ENCODE measurements at places on chromosomes 3 and 15. TPM values are rescaled to one million over a fixed set of nuclear protein-coding genes. Genes with fewer than 3 reads are reported as not detected.

- DNase-seq: no peak
These were observed 48.3 kb downstream of the PARP14 start for GRCh38 chr3:122728756-122729514.

DNA sequence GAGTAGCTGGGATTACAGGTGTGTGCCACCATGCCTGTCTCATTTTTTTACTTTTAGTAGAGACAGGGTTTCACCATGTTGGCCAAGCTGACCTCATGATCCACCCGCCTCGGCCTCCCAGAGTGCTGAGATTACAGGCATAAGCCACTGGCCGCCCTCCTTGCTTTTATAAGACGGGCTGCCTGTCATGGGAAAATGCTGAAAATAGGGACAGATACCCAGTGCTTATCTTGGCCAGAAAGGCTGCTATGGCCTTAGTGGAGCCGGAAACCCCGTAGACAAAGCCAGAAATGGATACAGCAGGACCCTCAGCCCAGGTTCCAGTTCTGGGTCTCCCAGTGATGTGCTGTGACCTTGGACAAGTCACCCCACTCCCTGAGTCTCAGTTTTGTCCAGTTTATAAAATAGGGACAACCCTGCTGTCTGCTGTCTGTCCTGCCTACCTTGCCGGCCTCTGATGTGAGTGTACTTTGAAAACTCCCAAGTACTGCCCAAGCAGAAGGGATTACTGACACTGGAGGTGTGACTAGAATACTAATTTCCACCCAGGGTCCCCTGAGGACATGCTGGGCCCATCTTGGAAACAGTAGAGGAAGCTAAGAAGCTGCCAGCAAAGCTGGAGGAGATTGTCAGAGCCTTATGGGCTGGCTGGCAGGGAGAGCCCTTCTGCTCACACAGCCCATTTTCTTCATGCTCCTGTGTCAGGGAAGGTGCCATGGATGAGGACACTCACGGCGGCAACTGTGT is 59.6 kb downstream of the BDH1 start:
- DNase-seq: no peak

DNA sequence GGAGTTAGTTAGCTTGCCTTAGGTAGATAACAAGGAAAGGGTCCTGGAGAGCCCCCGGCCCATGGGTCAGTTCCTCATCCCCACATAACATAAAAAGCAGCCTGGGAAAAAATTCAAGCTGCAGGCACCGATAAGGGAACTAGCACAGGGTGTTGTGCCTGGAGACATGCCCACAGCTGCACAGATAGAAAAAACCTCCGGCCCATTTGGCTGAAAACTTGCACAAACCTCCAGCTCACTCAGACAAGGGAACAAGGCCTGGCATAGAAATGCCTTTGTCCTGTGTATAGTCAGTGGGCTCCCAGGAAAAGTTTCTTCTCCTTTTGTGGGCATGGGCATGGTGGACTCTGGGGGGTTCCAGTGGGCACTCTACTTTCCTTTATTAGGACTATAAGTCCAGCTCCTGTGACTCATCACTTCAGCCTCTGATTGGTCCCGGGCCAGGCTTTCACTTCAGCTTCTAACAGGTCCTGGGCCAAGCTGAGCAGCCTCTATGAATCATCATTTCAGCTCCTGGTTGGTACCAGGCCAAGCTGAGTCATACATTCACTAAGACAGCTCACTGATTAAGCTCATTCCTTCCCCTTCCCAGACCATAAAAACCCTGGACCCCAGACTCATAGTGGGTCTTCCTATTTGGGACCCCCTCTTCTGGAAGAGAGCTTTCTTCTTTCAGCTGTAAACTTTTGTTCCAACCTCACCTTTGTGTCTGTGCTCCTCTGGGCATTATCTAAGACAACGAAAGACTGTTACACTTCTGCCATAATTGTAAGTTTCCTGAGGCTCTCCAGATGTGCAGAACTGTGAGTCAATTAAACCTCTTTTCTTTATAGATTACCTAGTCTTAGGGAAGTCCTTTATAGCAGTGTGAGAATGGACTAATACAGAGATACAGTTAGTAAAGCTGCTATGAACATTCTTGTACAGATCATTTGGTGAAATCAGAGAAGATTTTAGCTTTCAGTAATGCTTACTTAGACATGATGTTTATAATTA is 348.0 kb upstream of the DPPA4 start:
- peak; percentile 91 for DNase-seq

DNA sequence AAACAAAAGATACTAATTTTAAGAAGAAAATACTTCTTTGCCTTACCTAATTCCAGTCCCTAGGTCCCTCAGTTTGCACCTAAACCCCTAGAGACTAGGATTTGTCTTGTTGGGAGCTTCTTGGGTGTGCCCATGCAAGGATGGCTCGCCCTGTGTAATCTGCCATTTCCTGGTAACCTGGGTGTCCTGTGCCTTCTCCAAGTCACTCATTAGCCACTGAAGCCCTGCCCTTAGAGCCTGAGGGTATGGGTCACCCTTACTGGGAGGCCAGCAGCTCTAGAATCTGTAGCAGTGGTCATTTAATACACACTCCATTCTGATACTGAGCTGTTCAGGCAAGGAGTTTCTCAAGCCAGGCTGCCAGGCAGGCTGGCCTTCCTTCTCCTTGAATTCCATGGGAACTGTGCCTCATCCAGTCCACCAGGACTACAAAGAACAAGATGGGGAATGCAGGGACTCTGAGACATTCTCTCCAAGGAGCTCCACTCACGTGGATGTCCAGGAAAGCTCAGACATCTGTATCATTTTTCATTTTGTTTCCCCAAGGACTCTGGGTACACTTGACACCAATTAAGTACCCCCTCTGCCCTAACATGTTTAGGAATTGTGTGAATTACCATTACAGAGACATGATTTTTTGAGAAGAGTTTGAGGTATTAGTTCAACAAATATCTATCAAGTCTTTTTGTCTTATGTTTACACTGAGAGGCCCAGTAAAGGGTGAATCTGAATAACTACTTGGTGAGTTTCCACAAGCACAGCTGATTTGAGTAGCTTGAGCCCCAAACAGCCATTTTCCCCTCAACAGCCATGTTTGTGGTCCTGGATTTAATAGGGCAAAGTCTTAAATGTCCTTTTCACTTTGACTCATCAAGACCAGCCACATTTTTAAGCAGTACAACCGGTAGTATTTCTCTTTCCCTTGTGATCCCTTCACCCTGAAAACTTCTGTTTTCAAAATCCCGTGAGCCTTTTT is 52.6 kb downstream of the ARNT2 start:
- peak; percentile 66 for DNase-seq

GRCh38 chr3:53154881-53155285 is 6.1 kb upstream of the PRKCD start:
- no peak for DNase-seq

DNA sequence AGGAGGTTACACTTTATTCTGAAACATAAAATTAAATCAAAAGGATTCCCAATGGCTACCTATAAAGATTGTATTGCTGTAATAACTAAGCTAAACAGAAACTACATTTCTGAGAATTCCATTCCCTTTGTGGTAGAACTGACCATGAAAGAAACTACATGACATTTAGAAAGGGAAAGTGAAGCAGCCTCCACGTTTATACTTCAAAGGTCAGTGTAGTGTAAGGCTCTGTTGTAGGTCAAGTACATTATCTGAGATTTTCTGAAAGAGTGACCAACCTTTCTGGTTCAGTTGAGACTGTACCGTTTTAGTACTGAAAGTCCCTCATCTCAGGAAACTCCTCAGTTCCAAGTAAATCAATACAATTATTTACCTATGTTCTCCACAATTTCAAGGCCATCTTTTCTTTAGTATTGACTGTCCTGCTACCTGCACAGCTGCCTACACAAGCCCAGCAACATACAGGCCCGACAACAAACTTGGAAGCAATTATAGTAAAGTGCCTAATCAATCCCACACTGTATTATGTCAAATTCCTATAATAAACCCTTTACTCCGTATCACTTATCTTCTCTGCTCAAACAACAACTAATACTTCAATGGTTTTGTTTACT is 343.0 kb downstream of the PLOD2 start:
- DNase-seq: no peak

DNA sequence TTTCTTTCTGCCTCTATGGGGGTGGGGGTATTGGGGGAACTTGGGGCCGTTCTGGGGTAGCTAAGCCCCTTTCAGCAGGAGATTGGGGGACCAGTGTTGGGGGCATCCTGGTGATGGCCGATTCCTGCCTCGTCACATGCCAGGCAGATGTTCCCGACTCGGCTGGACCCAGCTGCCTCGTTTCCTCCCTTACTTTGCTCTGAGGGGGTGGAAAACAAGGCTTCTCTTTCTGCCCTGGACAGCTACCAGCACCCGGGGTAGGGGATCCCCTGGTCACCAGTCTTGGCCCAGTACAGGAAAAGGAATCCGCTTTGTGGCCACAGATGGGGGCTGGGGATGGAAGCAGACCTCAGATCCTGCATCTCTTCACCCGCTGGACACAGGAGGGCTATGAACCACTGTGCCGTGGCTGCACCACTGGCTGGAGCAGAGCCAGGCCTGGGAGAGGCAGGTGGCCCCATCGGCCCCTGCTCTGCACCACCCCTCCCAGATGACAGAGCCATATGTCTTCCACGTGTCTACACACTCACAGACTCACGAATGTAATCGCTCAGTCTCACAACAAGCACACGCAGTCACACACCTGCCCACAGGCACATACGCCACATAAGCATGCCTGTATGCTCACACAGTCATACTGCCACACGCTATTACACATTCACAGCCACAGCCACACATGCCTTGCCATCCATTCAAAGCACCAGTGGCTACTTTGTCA is 12.4 kb downstream of the SNX33 start:
- no peak for DNase-seq

DNA sequence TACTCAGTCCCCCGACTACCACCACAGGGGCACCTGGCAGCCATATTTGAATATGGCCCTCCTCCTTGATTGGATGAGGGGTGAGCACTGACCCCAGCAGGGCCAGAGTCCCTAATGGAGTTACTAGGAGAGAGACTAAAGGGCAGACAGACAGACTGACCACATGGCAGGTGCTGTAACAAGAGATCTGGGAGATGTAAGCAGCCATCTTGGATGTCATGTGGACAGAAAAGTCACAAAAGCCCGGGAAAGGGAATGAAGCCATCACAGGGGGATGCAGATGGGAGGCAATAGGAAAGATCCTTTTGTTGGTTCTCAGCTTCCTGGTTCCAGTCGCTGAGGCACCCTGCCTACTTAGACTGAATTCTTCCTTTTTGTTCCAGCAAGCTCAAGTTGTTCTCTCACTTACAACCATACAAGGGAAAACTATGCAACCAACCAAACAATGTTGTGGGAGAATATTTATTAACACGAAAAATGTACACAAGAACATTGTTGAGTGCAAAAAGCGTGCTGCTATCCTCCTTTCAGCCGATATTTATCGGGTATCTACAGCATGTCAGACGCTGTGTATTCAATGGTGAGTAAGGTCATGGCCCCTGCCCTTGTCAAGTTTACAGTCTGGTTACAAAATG is 511.6 kb upstream of the PROK2 start:
- DNase-seq: peak; percentile 73

DNA sequence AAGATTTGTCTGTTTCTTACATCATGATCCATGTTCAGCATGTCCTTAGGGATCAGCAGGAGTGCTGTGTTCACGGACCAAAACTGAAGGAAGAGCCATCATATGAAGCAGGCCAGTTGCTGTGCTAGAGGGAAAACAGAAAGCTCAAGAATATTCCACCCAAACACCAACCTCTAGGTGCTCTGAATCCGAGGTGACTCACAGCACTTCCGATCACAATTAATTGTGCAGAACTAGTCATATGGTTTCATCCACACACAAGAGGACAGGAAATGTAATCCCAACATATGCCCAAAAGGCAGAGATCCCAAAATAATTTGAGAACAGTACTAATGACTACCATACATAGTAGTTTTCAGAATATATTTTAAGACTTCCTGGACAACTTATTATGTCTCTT is 257.9 kb upstream of the KCNH8 start:
- DNase-seq: no peak

- DNase-seq: no peak
These were observed 220.8 kb downstream of the ZNF621 start for GRCh38 chr3:40745381-40746106.

DNA sequence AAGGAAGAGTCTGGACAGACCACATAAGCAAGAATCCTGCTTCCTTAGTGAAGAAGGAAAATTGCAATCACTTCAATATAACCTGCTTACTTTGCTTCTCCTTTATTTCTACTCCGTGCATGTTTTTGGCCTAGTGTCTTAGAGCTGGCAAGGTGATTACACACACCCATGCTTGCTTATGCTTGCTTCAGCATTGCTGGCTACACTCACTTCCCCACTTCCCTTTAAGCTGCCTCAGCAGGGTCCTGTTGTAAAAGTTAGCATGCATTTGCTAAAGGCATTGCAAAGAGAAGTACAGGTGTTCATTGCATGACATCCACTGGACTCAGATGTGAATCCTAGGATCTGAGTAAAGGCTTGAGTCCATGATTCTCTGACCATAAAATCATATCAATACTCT is 47.5 kb upstream of the STT3B start:
- DNase-seq: no peak

- peak; percentile 86 for DNase-seq
These were observed 52.6 kb downstream of the GTF2E1 start for GRCh38 chr3:120795017-120795648.

DNA sequence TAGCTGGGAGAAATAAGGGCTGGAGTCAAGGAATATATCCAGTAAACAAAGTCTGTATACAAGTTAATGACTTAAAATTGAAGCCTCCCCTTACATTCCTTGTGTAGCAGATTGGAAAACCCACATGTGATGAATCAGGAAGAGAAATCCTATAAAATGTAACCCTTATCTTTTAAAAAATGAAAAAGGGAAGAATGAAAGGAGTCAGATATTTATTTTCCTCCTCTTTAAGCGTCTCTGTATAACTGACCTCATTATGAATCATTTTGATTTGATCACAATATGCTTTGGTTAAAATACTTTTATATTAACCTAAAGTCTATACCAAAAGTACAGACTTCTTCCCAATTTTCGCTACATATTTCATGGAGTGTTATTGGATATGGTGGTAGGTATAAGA is 316.3 kb upstream of the STAC start:
- DNase-seq: no peak

DNA sequence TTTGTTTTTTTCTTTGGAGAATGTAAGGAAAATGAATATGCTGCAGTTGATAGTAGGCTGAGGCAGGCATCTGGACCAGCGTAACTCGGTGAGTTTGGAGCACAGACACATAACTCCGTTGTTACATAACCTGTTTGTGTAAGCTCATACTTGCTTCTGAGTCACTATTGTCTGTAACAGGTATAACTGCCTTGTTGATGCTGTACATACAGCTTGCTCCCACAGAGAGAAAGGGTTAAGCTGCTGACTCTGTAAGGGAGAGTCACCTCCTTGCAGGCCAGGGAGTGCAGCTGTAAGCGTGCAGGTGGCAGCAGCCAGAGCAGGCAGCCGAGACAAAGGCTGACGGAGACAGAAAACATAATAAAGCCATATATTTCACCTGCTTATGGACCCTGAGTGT is 20.4 kb downstream of the RETNLB start:
- no peak for DNase-seq

The PSTPIP1 gene
- not detected for total RNA-seq

The LRRC2 gene
- 5.2 TPM for total RNA-seq

The FBXL2 gene
- total RNA-seq: 16.8 TPM

The ROPN1 gene
- not detected for total RNA-seq

The TNFAIP8L3 gene
- 0.64 TPM for total RNA-seq

The CX3CR1 gene
- total RNA-seq: not detected

The ERICH6 gene
- total RNA-seq: 0.43 TPM

The CSPG5 gene
- 0.32 TPM for total RNA-seq

The SNTN gene
- total RNA-seq: not detected

The KBTBD12 gene
- not detected for total RNA-seq

The IL17RE gene
- total RNA-seq: 0.64 TPM

All from fibroblast of villous mesenchyme (primary cell).